Stimulated activated CD4-positive, alpha-beta T cell treated with anti-CD3 and anti-CD28 coated beads, Interleukin-15, amount 100 ng/mL, for 1 hour (primary cell): ENCODE measurements at places on chromosomes 3 and 15.

DNA sequence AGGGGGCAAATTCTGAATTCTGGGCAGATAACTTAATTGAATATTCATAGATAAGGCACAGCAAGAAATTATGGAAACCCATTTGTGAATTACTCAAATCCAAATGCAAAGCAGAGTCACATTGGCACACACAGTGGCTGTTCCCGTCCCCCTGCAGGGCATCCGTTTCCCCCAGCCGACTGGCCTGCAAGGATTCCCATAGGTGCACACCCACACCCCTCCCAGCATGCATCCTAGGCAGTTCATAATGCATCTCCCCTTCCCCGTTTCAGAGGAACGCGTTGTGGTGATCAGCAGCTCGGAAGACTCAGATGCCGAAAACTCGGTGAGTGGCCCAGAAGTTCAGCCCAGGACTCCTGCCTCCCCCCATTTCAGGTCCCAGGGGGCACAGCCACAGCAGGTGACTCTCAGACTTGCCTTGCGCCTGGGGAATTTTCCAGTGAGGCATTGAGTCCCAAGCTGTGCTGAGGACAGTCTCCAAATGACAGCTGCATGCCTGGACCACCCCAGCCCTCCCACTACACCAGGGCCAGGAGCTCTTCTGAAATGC, 39.8 kb downstream of the PML start:
- no peak for DNase-seq

DNA sequence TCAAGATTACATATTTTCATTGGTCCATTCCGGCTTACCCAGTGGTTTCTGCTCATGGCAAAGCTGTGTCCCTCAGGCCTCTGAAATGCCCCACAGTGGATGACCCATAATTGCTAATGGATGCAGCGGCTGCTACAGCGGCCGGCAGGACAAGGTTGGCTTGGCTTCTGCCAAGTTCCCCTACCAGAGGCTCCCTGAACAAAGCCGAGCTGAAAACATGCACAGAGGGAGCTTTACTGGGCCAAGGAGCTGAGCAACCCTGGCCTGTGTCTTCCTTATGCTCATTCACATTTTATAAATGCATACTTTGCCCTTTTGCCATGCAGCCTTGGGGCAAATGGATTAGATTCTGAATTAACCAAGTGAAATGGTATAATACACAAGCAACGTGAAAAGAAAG, 150.5 kb downstream of the NTRK3 start:
- no peak for DNase-seq

DNA sequence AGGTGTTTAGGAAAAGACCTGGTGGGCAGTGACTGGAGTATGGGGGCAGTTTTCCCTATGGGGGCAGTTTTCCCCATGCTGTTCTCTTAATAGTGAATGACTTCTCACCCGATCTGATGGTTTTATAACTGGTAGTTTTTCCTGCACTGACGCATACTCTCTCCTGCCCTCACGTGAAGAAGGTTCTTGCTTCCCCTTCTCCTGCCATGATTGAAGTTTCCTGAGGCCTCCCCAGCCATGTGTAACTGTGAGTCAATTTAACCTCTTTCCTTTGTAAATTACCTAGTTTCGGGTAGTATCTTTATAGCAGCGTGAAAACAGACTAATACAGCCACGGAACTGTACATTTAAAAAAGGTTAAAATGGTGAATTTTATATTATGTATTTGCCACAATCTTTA, 25.0 kb upstream of the CHRNB4 start:
- no peak for DNase-seq

GRCh38 chr15:52511084-52511483, 17.6 kb downstream of the MYO5A start:
- DNase-seq: no peak

DNA sequence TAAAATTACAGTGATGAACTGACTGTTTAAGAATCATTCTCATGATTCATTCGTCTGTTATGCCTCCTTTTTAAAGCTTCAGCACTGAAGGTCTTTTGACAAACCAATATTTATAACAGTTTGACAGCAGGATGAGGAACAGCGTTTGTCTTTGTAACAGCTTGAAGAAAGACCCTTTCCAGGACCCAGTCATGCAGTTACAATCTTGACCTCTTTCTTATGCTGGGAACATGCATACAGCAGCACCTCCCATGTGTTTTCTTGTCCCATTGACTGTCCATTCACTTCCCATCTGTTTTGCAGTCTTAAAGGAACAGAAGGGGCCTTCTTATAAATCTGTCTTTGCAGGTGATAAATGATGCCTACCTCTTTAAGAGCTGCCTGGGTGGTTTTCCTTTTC, 87.2 kb downstream of the OPA1 start:
- DNase-seq: no peak

GRCh38 chr15:59862191-59863155, 141.6 kb upstream of the FOXB1 start:
- DNase-seq: no peak

DNA sequence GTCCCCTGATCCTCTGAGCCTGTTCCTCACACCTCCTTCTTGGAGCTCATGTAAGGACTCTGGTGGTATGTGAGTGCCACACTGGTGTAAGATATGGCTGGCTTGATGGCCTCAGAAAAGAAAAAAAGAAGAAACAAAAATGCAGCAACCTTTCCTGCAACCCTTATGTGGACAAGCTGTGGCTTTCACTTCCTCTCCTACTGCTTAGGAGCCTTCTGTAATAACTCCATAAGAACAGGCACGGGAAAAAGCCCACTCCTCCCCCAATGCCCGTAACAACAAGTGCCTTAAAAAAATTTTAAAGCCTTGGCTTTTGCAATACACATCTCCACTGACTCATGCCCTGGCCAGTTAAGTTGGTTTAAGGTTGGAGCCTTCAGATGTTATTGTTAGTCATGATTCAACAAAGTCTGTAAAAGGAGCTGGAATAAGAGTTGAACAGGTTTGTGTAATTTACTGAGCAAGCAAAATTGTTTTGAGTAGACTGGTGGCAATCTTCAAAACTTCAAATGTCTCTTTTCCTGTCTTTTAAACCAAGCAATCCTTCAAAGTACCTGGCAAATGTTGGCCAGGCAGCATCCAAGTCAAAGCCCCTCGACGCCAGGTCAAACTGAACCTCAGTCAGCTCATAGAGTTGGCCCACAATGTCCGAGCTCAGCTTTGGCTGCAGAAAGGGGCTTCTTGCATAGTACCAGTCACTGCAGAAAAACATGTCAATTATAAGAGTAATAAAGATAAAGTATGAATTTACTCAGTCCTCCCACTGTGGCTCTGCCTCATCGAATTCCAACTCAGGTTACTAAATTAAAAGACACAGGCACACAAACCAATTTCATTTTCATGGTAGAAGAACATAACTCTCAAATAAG, 22.9 kb downstream of the FYCO1 start:
- no peak for DNase-seq

- DNase-seq: no peak
Observed at GRCh38 chr3:128277378-128278069, 124.2 kb downstream of the EEFSEC start.

- DNase-seq: no peak
Observed at GRCh38 chr3:195116407-195117185, 154.4 kb downstream of the XXYLT1 start.

DNA sequence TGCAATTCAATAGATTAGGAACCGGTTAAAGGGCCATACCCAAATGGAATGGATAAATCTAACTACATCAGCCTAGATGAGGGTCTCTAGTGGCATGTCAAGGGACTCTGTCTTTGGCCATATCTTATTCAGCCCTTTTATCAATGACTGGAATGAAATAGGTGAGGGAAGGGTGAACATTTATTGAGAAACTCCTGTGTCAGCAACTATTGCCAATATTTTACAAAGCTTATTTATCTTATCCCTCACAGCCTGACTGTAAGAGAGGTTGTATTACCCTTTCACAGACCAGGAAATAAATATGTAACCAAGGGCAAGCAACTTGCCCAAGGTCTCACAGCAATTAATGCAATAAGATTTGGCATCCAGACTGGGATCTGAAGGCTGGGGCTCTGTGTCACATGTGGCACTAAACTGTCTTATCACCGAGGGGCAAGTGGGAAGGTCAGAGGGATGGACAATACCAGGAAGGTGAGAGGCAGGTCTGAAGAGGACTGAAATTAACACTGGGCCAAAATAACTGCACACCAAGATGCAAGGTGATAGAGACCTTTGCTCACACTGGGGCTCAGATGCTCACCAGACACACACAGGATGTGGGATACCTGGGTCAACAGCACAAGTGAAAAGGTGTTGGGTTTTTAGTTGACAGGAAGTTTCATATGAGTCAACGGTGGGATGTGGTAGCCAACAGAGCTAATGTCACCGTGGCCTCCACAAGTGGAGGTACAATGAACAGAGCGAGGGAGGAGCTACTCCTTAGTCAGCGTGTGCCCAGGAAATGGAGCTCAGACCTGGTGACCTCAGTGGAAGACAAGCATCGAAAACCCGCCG, 261.3 kb downstream of the RPLP1 start:
- DNase-seq: no peak

- DNase-seq: no peak
Observed at GRCh38 chr3:152272771-152273242, 4.1 kb downstream of the MBNL1 start.

DNA sequence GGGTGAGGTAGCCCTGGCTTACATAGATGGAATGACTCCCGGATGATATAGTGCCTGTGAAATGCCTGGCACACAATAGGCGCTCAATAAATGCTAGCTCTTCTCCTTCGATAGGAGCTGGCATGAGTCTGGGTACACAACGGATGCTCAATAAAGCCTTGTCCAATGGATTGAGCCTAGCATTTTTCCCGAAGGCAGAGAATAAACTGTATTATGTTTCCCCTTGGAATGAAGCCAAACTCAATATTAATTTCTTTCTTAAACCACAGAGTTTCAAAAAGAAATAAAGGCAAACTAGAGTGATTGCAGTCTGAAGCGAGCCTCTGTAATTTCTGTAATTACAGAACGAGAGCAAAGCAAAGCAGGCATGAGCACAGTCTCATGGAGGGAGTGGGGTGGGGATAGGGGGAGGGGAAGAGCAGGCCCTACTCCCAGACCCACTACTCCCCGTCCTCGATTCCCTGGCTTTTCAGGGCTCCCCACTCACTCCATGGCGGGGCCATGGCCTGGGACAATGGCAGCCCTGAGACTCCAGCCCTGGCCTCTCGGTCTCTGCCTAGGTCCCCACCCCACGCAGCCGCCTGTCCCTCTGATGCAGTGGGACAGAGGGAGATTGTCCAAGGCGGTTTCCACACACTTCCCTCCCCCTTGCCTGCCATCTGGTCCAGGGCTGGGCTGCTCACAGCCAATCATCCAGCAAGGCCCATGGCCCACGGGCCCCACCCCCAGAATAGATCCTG, 18.0 kb downstream of the SLC6A1 start:
- no peak for DNase-seq

GRCh38 chr3:170814822-170815221, 55.2 kb downstream of the RPL22L1 start:
- no peak for DNase-seq

- no peak for DNase-seq
Observed at GRCh38 chr3:16667633-16668032, 62.4 kb upstream of the DAZL start.

DNA sequence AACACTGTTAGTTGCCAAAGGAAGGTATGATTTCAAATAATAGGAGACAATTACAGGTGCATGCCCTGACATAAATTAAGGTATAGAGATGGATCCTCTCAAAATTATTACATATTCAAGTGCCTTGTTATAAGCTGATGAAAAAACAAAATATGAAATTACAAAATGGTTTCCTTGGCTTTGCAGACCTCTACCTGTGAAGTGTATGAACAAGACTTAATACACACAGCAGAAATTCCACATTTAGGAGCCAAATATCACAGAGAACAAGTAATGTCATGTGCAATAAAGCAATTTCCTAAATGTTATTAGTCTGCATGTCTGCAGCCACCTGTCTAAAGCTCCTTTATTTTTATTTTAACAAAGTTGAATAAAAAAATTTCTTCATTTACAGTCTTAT, 151.5 kb downstream of the ALCAM start:
- no peak for DNase-seq

GRCh38 chr15:70086636-70087035, 11.1 kb downstream of the TLE3 start:
- no peak for DNase-seq

DNA sequence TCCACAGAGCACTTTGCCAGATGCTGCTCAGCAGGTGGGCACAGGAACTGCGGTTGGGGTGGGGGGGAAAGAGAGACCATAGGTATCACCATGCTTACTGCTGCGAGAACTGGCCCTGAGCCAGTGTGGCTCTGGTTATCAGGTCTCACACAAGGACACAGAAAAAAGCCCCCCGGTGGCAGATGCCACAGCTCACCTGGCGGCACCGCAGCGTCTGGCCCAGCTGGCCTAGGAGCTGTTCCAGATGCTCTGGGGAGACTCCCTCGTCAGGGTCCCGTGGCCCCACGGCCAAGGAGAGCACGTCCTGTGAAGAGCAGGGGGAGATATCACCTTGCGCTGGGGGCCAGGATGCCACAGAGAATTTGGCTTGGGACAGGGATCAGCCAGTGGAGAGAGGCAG, 10.8 kb downstream of the CDAN1 start:
- DNase-seq: no peak

- DNase-seq: no peak
Observed at GRCh38 chr15:85151861-85152260, 170.2 kb downstream of the PDE8A start.
